GM12891 (cell line): ENCODE measurements at places on chromosomes 6 and 20.

DNA sequence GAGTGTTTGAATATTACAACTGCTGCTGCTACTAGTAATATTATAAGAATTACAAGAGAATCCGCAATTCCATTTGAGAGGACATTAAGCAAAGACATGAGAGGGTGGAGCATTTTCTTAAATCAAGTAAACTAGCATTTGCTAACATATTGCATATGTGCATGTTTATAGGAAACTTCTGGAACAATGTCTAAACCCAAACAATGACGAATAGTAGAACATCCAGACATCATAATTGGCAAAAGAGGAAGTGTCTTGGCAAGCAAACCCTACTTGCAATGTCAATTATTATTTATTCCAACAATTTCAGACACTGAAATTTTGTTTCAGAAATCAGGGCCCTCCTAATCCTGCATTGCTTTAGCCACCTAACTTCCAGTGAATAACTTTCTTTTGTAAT is 1155.3 kb upstream of the GJE1 start:
- no peak for DNase-seq

DNA sequence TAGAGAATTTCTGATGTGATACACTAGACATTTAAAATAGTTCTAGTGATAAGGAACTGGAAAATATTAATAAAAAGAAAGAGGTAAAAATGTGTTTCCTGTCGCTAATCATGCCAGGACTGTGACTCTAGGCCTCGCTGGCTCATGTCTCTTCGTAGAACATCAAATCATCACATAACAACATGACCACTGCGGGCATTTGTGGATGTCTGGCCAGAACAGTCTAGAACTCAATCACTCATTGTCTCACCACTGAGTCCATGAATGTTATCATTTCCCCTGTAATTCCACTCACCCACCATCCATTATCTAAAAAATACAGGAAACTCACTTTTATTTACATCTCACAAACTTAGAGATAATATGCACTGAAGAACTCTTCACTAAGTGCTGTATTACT is 3.4 kb downstream of the HMGN3 start:
- no peak for DNase-seq

- DNase-seq = no peak
Measured at GRCh38 chr6:105595829-105596228, 192.9 kb upstream of the PREP start.

DNA sequence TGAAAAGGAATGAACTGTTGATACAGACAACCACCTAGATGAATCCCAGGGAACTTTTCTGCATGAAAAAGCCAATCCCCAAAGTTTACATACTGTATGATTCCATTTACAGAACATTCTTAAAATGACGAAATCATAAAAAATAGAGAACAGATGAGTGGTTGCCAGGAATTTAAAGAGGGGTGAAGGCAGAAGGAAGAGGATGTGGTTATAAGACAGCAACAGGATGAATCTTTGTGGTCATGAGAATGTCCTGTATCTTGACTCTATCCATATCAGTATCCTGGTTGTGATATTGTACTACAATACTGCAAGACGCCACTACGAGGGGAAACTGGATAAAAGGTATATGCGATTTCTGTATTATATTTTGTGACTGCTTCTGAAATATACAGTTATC is 70.1 kb upstream of the EMILIN3 start:
- no peak for DNase-seq

DNA sequence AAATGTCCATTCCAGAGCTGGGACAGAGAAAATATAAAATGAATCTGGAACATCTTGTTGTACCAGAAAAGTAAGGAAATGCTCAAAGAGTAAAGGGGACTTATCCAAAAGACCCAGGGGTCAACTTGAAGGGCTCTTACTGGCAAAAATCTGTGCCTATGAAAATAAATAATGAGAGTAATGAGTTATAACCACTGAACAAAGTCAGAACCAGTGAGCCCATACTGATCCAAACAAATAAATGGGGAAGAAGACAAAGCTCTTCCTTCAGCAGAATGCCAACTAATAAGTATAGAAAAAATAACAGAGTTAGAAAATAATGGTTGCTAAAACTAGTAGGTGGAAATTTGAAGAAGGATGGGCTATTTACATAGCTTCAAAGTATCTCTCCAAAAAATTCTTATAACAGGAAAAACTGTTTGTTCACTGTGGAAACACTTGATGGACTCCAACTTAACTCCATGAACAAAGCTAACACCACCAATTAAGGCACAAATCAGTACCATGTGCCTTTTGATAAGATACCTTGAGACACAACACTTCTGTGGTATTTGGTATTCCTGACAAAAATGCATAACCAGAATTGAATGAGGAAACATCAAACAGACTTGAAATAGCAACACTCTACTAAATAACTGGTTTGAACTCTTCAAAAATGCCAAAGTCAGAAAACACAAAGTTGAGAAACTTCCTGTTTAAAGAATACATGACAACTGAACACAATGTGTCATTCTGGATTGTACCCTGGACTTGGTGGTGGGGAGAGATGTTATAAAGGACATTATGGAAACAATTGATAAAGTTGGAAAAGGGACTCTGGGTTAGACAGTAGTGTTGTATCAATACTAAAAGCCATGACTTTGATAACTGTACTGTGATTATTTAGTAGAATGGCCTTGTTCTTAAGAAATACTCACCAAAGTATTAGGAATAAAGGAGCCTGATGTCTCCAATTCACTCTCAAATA is 197.5 kb downstream of the ISM1 start:
- no peak for DNase-seq

DNA sequence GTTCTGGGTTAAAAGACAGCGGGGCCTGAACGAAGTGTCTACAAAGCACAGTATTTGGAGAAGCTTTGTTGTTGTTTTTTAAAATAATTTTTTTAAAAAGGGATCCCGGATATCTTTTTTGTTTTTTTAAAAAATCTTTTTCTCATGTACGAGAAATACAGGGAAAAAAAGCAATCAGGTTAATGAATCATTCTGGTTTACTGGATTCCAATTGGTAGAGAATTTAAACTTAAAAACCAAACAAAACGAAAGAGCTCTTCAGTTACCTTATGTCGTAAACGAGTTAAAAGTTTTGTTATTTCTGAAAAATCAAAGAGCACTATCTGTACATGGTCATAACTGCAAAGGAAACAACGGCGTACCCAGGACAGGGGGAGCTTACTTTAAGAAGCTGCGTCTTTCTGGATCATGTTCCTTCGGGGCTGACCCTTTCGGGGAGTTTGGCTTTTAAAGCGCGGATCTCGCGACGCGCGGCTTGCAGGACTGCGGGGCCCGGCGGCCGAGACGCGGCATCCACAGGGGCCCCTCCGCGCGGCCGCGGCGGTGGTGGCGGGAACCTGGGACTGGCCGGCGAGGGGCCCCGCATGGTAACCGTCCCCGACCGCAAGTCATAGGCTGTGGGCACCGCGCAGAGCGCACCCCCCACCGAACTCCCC is 927 bp downstream of the IL20RA start:
- peak; percentile 16 for DNase-seq

- DNase-seq = no peak
Measured at GRCh38 chr6:6593867-6594468, 5.4 kb downstream of the LY86 start.

GRCh38 chr6:16496991-16497801 is 258.8 kb downstream of the GMPR start:
- no peak for DNase-seq

DNA sequence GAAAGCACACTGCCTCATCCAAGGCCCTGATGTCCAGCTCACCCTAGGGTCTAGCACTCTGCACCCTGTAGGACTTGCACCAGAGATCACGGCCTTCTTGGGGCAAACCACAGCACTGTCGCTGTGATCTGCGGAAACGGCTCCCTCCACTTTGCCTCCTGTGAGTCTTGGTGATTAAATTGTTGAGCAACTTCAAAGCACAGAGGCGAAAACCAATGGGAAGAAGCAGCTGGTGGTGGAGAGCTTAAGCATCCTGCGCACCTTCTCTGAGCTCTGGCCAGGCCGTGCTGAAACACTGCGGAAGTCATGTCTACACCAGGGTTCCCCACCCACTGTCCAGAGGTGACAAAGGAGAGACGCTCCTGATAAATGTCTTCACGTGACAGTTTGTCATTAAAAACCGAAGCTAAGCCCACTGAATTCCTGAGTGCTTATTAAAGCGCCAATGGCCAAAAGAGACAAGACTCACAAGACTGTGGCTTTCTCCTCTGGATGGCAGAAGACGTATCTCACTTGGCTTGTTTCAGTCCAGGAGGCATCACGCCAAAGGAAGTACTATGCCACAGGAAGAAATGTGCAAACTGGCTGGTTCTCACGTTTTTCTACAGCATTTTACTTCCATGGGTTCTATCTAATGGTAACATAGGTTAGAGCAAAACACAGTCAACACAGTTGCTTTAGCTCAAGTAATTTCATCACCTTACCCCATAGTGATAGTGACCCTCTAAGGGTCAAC is 3.1 kb downstream of the RAMACL start:
- no peak for DNase-seq

- no peak for DNase-seq
Measured at GRCh38 chr20:33853507-33853813, 42.3 kb downstream of the CHMP4B start.

GRCh38 chr6:22737331-22737730 is 168.0 kb downstream of the HDGFL1 start:
- no peak for DNase-seq

DNA sequence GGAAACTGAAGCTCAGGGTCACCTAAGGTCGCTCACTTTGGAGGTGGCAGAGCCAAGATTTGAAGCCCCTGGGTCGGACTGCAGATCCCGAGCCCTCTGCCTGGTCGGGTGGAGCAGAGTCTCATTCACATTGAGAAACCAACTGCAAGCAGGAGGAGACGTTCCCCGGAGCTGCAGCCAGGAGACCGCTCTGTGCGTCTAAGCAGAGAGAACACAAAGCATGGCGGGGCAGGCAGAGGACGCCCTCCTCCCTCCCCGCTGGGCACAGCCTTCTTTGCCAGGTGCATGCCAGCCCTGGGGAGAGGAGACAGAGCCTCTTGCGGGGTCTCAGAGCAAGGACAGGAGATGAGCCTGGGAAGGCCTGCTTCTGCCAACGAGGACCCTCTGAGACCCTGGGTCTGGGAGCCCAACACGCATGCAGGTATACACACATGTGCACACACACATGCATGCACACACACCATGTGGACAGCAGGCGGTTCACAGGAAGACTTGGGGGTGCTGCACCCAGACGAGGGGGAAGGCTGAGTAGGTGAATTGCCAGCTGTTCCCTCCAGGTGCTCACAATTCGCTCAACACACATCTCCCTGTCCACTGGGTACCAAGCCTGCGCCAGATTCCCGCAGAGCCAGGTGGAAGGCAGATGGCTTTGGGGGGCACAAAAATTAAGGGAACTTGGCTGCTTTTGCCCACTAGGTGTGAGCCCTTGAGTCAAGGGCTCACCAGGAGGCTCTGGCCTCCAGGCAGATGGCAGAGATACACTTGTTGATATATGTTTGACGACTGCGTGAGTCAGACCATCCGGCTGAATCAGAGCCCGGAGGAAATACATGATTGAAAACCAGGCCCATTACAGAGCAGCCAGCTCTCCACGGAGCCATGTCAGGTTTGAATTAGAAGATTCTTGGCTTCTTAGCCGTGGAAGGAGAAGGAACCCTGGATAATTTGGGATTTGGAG is 5.5 kb upstream of the NTSR1 start:
- no peak for DNase-seq

DNA sequence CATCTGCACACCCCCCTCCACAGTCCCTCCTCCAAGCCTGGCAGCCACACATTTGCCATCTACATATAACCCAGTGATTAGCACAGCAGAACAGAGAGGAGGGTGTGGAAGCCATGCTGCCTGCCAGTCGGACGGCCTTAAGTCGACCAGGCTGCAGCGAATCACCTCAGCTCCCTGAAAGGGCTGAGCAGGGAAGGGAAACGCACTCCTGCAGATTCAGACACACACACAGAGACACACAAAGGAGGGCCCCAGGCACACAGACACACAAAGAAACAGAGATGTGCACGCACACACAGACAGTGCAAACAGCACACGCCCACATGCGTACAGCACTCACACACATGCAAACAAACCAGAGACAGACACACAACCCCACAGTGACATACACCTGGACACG is 11.2 kb upstream of the SIRPA start:
- DNase-seq = no peak

GRCh38 chr20:36274181-36274841 is 31.8 kb upstream of the DLGAP4 start:
- no peak for DNase-seq

GRCh38 chr6:38492031-38492430 is 147.7 kb downstream of the BTBD9 start:
- DNase-seq = no peak

GRCh38 chr20:45051204-45052060 is 49.5 kb downstream of the KCNS1 start:
- no peak for DNase-seq

GRCh38 chr6:143673669-143674068 is 4.1 kb upstream of the PHACTR2 start:
- DNase-seq = no peak

- no peak for DNase-seq
Measured at GRCh38 chr6:133726188-133726587, 162.7 kb upstream of the TCF21 start.

DNA sequence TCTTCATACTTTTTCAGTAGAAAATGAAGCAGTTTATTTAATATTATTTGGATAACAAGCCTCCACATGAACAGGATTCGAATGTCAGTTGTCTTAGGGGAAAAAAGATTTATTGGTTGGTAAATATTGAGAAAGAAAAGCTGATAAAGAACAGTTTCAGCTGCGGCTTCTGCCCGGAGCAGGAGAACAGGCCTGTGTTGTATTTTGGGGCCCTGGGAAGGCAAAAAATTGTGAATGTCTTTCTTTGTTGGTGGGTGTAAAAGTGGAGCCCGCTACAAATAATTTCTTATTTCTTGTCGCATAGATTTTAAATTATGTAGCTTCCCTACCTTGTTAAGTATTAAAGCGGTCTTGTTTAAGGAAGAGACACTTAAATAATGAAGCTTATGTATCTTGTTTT is 90.5 kb upstream of the PAX1 start:
- DNase-seq = no peak

DNA sequence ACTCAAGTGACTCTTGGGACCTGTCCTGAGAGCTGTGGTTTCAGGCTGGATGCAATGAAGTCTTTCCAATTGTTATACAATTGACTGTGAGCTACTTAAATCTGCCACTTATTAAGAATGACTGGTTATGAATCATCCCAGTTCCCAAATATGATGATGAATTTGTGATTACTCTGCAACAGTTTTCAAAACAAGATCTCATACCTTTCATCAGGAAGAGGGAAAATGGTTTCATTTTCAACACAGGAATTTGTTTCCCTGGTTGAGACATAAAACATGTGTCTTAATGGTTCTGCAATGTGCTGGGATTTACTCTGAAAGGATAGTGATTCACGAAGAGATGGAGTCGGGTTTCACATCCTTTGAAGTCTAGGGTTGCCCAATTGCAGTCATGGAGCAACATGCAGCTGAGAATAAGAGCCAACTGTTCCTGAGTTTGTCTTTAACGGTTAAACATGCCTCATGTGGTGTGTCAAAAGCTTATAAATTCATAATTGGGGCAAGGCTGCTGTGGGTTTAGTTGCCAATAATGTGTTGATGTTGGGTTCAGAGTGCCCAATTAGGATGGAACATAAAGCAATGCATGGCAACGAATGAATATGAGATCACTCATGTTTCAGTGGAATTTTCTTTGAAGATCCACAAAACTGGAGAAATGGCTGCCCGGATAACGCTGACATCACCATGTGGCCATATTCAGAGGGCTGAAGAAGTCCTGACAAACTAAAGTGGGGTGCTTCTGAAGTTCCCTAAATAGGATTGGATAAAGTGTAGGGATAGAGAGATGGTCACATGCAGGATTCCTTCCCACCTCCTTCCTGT is 41.0 kb downstream of the CYP24A1 start:
- no peak for DNase-seq

- no peak for DNase-seq
Measured at GRCh38 chr20:3560578-3560977, 89.8 kb downstream of the ATRN start.
